Vagina (tissue), 2 donors: ENCODE measurements at places on chromosomes 6 and 20.

DNA sequence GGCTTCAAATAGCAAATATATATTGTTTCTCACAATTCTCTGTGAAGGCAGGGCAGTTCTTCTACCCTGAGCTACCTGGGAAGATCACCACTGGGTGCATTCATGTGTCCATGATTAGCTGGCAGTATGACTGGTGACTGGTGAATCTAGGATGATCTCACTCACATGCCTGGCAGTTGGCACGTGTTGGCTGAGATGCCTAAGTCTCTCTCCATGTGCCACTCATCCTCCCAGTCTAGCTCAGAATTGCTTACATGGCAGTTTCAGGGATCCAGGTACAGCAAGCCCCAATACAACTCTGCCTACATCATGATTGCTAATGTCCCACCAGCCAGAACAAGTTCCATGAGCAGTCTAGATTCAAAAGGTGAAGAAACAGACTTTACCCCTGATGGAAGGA lies 346.8 kb upstream of the CNR1 start:
- no peak for DNase-seq

DNA sequence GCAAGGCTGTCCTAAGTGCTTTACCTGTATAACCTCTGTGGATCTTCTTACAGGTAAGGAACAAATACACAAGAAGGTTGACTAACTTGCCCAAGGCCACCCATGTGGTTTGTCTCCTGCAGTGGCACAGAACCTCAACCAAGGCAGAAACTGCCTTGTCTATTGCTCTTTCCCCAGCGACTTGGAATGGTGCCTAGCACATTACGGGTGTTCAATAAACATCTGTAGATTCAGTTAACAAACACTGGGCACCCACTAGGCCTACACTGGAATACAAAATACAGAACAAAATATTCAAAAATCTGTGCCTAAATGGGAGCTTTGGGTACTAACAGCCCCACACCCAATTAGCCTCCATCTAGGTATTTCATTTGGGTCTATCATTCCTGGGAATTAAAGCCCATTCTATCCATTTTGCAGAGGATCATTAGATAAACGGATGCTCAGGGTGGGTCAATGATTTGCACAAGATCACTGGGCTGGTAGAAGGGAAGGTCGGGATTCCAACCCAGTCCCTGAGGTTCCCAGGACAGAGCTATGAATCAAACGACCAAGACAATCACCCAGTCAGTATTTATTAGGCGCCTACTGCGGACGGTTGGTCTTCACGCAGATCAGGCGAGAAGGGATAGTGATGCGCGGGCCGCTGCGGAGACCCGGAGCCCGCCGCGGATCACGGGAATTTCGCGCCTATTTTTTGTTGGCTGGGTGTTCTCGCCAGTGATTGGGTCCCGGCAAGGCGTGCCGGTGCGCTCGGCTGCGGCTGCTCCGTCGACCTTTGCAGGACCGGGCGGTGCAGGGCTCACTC lies at the start of gene STK35:
Gene STK35 (plus strand): TSS at position 771 of the 808 bp plus-strand sequence. CDS start 55 bp downstream, outside the sequence.
- no peak for DNase-seq

GRCh38 chr6:27290065-27290849 lies 21.8 kb downstream of the POM121L2 start:
- no peak for DNase-seq

DNA sequence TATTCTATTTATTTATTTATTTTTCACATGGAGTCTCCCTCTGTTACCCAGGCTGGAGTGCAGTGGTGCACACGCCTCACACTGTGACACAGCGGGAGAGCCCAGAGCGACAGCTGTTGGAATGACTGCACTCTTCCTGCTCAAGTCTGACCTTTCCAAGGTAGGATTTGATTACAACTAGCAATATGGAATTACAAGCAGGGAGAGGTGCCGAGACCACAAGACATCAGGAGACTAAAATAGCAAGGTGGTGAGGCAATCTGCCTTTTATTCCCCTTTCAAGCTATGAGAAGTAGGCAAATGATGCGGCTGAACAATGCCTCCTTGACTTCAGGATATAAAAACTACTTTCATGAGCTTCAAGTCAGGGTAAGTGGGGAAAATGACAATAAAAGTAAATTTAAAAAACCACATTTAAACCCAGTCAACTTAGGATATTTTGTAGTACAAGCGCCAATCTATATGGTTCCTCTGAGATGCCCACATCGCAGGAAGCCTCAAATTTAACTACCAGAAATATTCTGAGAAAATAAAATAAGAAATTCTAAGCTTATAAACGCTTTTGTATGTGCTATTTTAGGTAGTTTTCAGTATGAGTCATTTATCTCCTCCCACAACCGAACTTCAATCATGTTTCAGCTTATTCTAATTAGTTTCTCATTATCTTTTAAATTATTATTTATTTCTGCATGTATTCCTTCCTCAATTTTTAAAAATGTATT lies 146.9 kb upstream of the SGK1 start:
- no peak for DNase-seq

GRCh38 chr6:29953001-29953441 lies 10.7 kb downstream of the HLA-A start:
- no peak for DNase-seq

DNA sequence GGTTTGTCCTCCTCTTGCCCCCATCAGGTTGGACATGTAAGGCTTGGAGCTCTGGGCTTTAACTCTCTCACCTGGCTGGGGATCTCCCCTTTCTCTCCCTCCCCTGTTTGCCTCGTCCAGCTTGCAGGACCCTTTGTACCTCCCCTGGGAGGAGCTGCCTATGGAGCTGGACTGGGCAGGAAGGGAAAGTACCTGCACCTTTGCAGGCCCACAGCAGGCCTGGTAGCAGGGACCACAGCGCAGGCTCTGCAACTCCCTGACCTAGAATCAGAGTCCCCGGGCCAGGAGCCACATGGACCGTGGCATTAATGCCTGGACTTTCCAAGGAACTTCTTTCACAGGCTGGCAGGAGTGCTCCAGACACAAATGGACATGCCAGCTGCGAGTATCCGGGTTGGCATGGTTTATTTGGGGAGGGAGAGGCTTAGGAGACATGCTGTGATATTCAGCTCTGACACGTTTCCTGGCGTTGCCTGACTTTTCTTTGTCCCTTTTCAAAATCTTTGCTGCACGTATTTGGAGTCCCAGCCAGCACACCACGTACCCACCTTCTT lies 268.5 kb upstream of the EXOC2 start:
- DNase-seq: no peak

DNA sequence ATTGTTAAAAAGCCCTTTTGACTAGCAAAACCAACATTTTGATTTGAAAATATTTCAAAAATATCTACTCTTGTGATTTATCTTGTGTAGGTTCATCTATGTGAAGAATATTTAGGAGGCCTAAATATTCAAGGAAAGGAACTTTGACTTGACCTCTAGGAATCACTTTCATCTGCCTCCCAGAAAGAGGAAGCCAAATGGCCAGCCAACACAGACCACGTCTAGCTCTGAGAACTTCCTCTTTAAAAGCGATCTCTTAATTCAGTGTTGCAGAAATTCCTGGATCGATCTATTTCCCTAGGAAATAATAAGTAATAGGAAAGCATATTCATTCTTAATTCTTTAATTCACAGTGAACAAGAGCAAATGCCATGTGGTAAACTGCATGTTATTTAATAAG lies 9.6 kb upstream of the MOXD1 start:
- DNase-seq: no peak

DNA sequence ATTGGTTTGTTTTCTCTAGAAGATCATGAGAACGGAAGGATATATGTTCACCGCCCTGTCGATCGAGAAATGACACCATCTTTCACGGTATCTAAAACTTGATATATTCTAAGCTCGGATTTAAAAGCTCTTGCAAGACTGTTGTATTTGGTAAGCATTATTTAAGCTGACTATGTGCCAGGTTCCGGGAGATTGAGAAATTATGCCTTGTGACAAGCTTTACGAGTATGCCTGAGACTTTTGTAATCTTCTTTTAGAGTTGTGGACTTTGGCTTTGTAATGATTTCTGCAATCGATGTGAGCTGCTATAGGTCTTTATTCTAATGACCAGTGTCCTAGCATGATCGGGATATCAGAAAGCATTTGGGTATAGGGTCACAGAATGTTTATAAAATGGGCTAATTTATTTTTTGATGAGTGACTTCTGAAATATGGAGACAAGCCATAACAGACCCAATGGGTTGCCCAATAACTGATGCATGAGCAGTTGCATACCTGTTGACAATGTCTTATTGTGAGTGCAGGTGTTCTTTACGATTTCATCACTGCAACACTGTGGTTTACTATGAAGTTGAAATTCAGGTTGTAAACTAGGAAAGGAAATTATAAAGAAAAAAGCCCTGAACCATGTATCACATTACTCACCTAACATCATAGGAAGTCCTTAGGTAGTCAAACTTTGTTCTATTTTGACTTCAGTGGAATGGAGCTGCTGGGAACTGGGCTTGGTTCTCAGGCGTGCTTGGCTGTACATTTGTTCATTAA lies 14.0 kb downstream of the CDH26 start:
- DNase-seq: no peak

DNA sequence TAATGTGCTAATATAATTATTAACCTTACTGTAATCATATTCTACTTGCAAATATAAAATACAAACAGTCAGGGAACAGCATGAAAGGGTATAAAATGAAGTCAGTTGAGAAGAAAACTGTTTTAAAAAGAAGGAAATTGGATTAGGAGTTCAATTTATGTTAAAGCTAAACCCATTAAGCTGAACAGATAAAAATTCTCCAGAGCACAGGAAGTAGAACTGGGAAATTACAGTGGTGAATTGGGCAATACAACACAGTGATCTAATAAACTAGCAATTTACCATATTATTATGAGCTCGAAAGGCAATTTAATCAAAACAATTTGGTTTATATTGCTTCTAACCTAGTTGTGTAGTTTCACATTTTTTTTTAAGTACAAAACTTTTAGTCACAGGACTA lies 407.4 kb upstream of the RGS17 start:
- DNase-seq: no peak

DNA sequence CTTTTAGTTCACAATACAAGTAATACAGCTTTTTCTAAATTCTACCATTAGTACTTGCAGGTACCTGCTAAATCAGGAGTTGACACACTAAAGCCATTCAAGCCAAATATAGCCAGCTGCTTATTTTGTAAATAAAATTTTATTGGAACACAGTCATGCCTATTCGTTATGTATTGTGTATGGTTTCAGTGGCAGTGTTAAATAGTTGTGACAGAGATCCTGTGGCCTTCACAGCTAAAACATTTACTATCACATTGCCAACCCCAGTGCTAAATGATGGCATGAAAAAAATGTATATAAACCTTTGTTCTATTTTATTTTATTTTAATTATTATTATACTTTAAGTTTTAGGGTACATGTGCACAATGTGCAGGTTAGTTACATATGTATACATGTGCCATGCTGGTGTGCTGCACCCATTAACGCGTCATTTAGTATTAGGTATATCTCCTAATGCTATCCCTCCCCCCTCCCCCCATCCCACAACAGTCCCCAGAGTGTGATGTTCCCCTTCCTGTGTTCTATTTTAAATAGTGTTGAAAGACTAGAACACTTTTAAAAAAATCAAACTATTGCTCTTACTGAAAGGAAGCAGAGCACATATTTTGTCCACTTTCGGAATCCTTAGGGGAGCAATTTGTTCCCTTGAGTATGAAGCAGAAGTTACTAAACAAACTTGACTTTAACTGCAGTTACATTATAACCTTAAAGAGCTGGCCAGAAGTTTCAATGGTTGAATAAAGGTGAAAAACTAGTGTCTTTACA lies 115.7 kb downstream of the PRIM2 start:
- no peak for DNase-seq

DNA sequence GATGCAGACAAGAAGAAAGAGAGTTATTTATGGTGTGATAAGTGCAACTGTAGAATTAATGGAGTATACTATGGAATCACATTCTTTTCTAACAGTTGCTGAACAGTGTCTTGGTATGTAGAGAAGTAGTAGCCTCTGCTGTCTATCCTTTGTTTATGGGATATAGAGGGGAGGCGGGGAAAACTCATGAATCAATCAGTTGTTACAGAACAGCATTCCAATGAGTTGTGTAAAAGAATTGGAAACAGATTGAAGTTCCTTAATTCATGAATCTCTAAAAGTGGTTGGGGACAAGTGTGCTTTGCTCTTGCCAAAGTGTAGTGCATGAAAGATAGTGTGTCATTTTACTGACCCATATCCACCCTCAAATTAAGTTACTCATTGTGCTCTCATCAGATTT lies 77.7 kb downstream of the FLRT3 start:
- DNase-seq: no peak

- no peak for DNase-seq
Observed at GRCh38 chr6:25862199-25862598, 11.8 kb downstream of the SLC17A3 start.
